Osteocyte (in vitro differentiated cells): ENCODE measurements at places on chromosomes 5 and 9.

- H3K4me1 ChIP-seq = peaks cover 24% of the 10 kb centered on the region
- DNase-seq = no peak
- no peak overlapping the region for H3K4me3 ChIP-seq
- H3K36me3 ChIP-seq = no peaks in the 10 kb centered on the region
Observed at GRCh38 chr5:14110680-14111079, 32.5 kb upstream of the TRIO start.

DNA sequence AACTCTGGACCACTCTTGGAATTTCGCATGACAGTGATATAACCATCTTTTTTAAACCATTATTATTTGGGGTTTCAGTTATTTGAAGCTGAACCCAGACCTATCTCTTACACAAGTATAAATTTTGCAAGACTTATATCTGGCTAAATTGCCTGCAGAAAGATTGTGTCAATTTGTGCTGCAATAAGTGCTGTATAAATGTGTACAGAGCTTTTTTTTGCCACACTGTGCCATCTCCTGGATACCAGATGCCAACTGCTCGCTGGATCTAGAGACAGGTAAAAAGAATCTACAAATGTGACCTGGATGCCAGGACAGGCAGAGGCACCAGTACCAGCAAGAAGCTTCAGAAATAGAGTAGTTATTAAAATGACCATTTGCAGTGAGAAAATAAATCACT lies 25.9 kb upstream of the TTC39B start:
- H3K4me3 ChIP-seq = no peak overlapping the region
- DNase-seq = no peak
- peaks cover 2% of the 10 kb centered on the region for H3K4me1 ChIP-seq
- H3K36me3 ChIP-seq = no peaks in the 10 kb centered on the region

GRCh38 chr9:121294866-121295661 lies 27.1 kb downstream of the GSN start:
- peaks cover 26% of the 10 kb centered on the region for H3K4me1 ChIP-seq
- peaks cover 6% of the 10 kb centered on the region for H3K36me3 ChIP-seq
- DNase-seq = no peak
- no peak overlapping the region for H3K4me3 ChIP-seq
- H3K27ac ChIP-seq = peak overlapping the region; percentile 61

- DNase-seq = no peak
- H3K4me1 ChIP-seq = no peaks in the 10 kb centered on the region
Observed at GRCh38 chr5:91229031-91229727, 153.9 kb downstream of the ARRDC3 start.

- peaks cover 2% of the 10 kb centered on the region for H3K4me1 ChIP-seq
- no peak for DNase-seq
- H3K27ac ChIP-seq = no peak overlapping the region
- H3K36me3 ChIP-seq = no peaks in the 10 kb centered on the region
- H3K4me3 ChIP-seq = no peak overlapping the region
- H3K27me3 ChIP-seq = no peaks in the 10 kb centered on the region
Observed at GRCh38 chr9:69474821-69475220, 149.8 kb downstream of the ENTREP1 start.

DNA sequence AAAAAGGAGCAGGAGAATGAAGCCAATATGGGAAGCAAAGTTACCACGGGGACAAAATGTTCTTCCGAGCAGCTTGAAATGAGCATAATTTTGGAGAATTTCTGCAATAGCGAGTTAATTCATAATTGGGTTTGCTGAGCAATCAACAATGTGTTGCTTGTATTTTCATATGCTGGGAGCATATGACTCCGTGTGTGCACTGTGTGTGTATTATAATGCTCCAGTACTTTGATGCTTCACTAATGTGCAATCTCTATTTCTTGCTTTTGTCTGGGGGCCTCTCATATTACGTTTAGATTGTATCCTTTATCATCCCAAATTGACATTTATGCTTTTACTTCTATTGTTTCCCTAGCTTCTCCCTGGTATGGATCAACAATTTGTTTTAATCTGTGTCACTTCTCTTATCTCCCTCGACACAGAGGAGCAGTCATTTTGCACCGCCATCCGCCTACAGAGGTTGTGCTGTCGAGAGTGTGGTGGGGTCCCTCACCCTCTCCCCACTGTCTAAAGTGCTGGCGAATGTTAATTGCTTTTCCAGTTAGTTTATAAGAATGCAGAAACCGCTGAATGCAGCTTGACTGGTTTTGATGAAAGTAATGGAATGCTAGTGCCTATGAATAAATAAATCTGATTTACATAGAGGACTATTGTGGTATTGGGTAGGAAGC lies 372.5 kb upstream of the WWC1 start:
- H3K27ac ChIP-seq = no peak overlapping the region
- H3K4me3 ChIP-seq = no peak overlapping the region
- no peaks in the 10 kb centered on the region for H3K36me3 ChIP-seq
- peaks cover 12% of the 10 kb centered on the region for H3K4me1 ChIP-seq
- H3K27me3 ChIP-seq = no peaks in the 10 kb centered on the region

DNA sequence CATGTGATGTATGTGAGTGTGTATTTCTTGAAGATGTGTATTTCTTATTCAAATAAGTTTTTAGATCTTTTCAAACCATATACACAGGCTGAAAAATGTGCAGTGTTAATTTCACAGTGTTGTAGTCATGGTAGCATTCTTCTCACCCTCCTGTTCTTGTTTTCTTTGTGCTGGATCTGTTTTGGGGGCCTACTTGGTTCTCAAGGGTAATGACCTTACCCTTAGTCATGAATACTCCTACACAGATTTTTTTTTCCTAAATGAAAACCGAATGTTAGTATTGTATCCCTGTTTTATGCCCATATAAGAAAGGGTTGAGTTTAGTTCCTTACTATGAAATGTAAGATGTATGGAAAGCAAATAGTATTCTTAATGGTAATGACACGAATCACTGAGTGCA lies 88.0 kb downstream of the SLC44A1 start:
- no peak overlapping the region for H3K27ac ChIP-seq
- peaks cover 16% of the 10 kb centered on the region for H3K4me1 ChIP-seq
- H3K4me3 ChIP-seq = no peak overlapping the region
- peaks cover 2% of the 10 kb centered on the region for H3K36me3 ChIP-seq

DNA sequence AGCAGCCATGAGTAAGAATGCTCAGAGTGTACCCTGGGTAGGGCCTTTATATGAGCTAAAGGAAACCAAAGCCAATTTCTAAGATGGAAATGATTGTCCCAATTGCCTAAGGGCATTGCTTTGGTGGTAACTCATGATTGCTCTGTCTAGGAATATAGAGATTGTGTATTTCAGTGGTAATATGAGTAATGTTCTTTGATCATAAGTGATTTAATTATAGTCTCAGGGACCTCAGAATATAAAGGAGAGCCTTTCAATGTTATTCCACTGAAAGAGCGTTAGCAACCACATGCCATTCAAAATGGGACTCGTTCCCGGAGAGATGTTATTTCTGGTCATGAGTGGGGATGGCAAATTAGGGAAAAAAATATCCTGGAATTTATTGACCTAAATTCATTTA lies 340.5 kb downstream of the ARHGEF28 start:
- no peaks in the 10 kb centered on the region for H3K36me3 ChIP-seq
- H3K4me1 ChIP-seq = no peaks in the 10 kb centered on the region
- no peak overlapping the region for H3K27ac ChIP-seq
- no peaks in the 10 kb centered on the region for H3K27me3 ChIP-seq
- DNase-seq = no peak

DNA sequence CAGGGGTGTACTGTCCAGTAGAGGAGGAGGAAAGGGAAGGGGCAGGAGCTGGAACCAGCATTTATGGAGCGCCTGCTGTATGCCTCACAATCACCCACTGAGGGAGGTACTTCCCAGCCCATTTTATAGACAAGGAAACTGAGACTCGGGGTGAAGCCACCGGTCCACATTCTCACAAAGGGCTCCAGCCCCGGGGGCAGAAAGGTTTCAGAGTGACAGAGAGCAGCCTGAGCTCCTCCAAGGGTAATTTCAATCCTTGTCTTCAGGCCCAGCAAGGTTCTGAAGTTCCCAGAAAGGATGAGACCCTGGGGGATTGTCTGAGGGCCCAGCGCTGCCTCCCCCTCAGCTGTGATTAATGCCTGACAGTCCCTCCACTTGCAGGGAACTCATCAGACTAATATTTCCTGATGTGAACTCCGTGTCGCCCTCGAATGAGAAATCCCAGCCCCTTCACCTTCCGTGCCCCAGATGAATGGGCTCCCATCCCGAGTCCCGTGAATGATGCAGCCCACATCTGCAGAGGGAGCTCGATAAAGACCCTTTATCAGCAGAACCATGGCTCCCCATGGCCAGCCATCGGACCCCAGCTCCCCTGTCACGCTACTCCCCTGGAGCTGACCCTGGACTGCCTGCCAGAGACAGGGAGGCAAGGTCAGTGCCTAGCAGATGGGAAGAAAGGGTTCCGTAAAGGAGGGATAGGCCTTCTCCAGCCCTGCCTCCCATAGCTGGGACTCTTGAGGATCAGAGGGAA lies 32.1 kb upstream of the MVB12B start:
- peak; percentile 82 for DNase-seq
- H3K27ac ChIP-seq = no peak overlapping the region
- peaks cover 9% of the 10 kb centered on the region for H3K27me3 ChIP-seq
- no peak overlapping the region for H3K4me3 ChIP-seq

- H3K4me3 ChIP-seq = no peak overlapping the region
- H3K27ac ChIP-seq = no peak overlapping the region
- H3K27me3 ChIP-seq = no peaks in the 10 kb centered on the region
- DNase-seq = no peak
- no peaks in the 10 kb centered on the region for H3K36me3 ChIP-seq
Observed at GRCh38 chr5:44051591-44051990, 337.6 kb downstream of the FGF10 start.
